Stimulated activated naive CD4-positive, alpha-beta T cell treated with Interleukin-2 at 50 U/mL for 16 hours (primary cell): ENCODE measurements at places on chromosomes 4 and X.

- no peak for DNase-seq
Observed at GRCh38 chrX:63354484-63354883, 3.4 kb upstream of the SPIN4 start.

DNA sequence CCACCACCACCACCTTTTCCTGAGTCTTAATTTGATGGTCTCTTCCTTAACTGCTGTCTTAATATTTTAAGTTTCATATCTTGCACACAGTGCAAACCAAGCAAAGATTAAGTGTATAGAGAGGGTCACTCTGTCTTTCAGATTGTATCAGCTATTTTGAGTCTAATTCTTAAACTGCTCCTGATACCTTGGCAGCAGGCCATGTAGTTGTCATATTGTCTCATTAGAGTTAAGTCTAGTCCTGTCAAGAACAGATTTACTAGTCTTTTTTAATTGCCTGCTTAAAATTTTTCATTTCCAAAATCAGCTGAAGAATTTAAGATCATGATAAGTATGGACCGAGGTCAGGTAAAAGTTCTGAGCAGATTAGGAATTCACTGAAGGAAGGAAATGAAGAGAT, 51.5 kb downstream of the FHIP1A start:
- no peak for DNase-seq

- no peak for DNase-seq
Observed at GRCh38 chrX:111719426-111720210, 38.6 kb downstream of the ALG13 start.

DNA sequence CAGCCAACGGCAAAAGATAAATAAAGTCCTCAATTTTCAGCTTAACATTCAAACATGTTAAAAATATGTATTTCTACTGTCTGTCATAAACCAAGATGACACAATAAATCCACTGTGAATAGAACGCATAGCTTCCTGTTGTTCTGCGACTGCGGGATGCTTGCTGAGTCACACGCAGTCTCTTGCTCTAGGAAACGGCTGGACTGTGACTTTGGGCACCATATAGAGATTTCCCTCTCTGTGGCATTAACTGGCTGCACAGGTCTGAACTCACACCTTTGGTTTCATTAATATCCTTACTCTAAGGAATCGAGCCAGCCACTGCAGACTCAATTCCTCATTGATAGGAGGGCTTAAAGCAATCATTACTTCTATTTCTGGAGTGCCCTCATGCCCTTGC, 8.4 kb downstream of the BEND4 start:
- DNase-seq, result no peak

GRCh38 chrX:98398542-98398941, 1514.8 kb downstream of the RPA4 start:
- DNase-seq, result no peak

DNA sequence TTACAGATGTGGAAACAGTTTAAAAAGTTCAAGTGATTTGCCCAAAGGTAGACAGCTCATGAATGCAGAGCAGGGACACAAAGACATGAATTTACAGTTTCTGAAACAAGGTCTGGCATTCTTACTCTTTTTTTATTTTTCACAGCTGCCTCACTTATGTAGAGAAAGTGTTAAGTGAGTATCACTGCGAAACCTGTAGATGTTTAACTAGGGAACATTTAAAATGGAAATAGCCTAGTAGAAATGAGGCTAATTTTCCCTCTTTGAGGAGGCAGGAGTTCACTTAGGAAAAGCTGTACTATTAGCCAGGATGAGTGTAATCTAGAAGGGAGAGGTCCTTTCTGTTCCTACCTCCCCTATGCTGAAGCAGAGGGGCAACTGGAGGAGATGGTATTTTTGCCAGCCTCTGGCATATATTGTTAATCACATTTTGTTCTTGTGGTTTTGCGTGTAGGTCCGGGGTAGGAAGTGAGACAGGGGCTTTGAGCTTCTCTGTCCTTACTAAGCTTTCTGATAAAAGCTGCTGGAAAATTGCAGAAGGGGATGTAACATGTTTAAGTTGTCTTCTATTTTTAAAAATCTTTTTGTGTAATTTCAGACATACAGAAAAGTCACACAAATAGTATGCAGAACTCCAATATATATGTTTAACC, 492.8 kb upstream of the NR3C2 start:
- no peak for DNase-seq

DNA sequence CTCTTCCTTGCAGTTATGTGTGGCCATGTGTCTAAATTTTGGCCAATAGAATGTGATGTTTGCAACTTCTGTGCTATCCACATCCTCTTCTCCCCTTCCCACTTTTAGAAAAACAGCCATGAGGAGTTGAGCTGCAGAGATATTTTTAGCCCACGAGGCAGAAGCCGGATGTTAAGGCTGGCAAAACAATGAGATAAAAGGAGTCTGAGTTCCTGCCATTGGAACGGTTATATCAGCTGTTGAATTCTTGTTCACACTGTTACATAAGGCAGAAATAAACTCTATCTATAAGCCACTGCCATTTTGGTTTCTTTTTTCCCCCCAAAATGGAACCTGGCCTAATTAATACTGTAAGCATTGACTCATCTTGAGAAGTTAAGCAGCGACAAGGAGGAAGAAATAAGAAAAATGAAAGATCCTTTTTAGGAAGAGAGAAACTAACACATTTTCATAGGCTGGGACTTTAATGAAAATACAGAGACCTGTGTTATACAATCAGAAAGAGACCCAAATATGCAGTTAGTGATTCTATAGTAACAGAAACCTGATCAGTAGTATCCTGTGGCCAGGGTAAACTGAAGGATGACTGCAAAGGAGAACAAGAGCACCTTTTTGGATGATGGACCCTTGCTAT, 200.5 kb downstream of the INPP4B start:
- DNase-seq, result no peak

DNA sequence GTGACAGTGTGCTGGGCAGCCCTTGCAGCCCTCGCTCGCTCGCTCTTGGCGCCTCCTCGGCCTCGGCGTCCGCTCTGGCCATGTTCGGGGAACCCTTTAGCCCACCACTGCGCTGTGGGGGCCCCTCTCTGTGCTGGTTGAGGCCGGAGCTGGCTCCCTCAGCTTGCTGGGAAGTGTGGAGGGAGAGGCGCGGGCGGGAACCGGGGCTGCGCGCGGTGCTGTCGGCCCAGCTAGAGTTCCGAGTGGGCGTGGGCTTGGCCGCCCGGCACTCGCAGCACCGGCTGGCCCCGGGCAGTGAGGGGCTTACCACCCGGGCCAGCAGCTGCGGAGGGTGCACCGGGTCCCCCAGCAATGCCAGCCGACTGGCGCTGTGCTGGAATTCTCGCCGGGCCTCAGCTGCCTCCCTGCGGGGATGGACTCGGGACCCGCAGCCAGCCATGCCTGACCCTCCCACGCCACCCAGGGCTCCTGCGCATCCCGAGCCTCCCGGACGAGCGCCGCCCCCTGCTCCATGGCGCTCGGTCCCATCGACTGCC, 770.1 kb upstream of the GALNTL6 start:
- DNase-seq, result no peak

DNA sequence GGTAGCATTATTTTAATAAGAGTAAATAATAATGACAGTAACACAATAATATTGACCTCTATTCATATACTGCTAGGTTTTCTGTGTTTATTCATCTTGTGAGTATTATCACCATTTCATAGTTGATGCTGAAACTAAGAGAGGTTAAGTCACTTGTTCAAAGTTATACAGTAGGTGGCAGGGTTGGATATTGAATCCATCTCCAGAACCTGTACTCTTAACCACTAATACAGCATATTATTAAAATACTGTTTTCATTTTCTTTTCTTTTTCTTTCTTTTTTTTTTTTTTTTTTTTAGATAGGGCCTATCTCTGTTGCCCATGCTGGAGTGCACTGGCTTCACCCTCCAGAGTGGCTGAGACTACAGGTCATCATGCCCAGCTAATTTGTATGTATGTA, 7.1 kb upstream of the ELF2 start:
- DNase-seq, result no peak

- DNase-seq, result no peak
Observed at GRCh38 chrX:155966876-155967275, 30.6 kb upstream of the IL9R start.

DNA sequence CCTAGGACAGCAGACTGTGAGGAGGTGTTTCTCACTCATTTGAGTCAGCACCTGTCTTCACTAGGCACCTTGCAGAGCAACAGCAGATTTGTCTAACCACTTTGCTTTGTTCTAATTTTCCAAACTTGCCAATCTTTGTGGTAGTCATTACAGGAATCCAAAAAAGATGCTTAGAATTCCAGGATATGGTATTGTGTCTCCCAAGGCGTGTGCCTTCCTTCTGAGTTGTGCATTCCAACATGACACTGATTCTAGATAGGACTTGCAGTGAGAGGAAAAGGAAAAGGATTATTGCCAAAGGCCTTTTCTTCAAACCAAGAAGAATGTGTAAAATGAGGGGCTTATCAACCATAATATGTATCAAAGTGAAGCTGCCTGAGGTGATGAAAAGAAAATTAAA, 126.2 kb downstream of the MAPK10 start:
- DNase-seq, result no peak

DNA sequence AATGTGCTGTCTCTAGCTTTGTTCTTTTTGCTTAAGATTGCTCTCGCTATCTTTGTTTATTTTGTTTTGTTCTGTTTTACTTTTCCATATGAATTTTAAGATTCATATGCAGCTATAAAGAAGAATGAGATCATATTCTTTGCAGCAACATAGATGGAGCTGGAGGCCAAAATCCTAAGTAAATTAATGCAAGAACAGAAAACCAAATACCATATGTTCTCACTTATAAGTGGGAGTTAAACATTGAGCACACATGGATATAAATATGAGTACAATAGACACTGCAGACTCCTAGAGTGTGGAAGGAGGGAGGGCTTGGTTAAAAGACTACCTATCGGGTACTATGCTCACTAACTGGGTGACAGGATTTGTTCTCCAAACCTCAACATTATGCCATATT, 237.8 kb downstream of the TRAM1L1 start:
- no peak for DNase-seq
